T-helper 1 cell treated with Interleukin-12 subunit alpha and Interleukin-12 subunit beta and Interleukin-4 antibody, amounts not matched to agents 30 ng/mL and 1 ng/mL, for 36 hours (primary cell): ENCODE measurements at places on chromosomes 6 and 20. TPM values are rescaled to one million over a fixed set of nuclear protein-coding genes. Genes with fewer than 3 reads are reported as not detected.

ZC2HC1B gene
- not detected in 2 replicates for total RNA-seq

CDH26 gene
- total RNA-seq, result 0.59 and 1.1 TPM in 2 replicates

TCF21 gene
- total RNA-seq, result not detected in 2 replicates

EFHC1 gene
- 1.6 and 2.3 TPM in 2 replicates for total RNA-seq

HS3ST5 gene
- not detected in 2 replicates for total RNA-seq

CST4 gene
- not detected in 2 replicates for total RNA-seq

EBF4 gene
- total RNA-seq, result 32.4 and 33.3 TPM in 2 replicates

SYCP2L gene
- 0.10 TPM in 1 of 2 replicates, not detected in the other for total RNA-seq

MPC1 gene
- 24.1 and 27.7 TPM in 2 replicates for total RNA-seq

HRH3 gene
- total RNA-seq, result not detected in 2 replicates

RIN2 gene
- total RNA-seq, result not detected in 2 replicates
